ENCODE measurements at places on chromosomes 12 and 14.
A peak's percentile ranks its signal among the peaks of the same experiment; 100 is the strongest.

- no peak for DNase-seq
Measured at GRCh38 chr14:104011824-104012517, 69.6 kb upstream of the RD3L start.

- no peak for DNase-seq
Measured at GRCh38 chr14:93804654-93805053, 16.4 kb upstream of the PRIMA1 start.

DNA sequence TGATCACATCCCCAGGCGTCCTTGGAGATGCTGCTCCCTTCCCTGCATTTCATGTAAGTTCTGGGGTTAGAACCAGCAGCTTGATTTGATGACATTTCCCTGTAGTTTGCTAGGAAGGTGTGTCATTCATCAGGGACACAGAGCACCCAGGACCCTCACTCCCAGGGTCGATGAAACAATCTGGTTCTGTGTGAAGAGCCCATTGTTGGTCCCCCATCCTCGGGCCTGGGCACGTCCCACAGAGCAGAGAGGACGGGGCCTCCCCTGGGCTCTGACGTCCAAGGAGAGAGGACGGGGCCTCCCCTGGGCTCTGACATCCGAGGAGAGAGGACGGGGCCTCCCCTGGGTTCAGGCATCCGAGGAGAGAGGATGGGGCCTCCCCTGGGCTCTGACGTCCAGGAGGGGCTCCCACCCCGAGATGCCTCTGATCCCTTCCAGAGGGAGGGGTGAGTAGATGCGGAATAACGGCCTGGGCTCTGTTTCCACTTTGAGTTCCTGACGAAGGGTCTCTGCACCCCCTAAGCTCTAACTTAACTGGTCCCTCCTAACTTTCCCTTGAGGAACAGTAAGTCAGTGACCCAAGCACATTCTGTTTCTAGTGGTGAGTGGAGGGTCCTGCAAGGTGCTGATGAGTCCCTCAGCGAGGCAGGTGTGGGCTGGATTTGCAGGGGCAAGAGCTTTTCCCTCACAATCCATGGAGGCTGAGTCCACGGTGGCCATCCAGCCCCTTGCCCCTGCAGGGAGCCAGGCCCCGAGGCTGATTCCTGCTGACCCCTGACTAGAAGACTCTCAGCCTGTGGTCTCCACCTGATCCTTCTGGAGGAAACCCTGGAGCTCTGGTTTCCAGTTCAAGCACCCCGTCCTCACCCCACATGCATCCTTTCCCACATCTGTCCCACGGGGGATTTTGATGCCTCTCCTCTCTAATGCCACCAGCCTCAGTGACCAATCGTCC lies 35.5 kb upstream of the SFSWAP start:
- DNase-seq: no peak

DNA sequence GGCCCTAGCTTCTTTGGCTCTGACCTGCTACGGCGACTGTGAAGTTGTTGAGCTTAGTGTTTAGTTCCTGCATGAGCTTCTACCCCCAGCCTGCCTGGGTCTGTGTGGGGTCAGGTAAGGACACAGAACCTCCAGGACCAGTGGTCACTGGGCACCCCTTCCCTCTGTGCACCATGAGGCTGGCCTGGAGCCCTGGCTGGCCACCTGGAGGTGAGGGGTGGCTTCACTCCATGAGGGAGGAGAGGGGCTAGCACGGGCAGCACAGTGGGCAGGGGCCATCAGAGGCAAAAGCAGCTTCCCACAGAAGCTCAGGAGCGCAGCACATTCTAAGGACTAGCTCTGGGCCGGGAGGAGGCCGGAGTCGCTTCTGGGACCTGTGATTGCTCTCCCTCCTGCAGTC lies 36.7 kb downstream of the CCDC92 start:
- DNase-seq: no peak

DNA sequence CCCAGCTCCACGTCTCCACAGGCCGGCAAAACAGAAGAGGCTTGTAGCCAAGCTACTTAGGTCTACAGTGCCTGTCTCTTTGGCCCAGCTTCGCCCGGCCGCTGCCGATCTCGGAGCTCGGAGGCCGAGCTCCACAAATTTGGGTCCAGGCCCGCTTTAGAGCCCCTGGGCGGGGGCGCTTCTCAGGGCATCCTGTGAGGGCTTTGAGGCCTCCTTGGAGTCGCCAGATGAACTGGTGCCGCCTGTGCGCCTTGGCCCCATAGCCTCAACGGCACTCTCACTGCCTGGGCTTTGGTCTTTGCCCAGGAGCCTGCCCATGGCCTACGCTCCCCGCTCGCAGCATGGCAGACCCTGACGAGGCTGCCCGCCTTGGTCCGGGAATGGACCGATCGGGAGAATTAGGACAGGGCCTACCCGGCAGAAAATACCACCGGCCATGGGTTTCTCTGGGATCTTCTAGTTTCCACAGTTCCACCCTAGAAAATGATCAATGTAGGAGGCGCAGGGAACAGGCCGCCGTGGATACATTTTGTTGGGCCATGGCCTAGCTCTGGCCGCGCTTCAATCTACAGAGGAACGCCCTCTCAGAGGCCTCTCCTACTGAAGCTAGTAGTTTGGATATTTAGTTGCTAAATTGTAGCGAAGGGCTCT lies 953 bp upstream of the NKX2-8 start:
- DNase-seq: no peak

- no peak for DNase-seq
Measured at GRCh38 chr14:32978691-32979255, 40.1 kb downstream of the NPAS3 start.

GRCh38 chr14:102593825-102594137 lies 1.3 kb downstream of the RCOR1 start:
- DNase-seq: no peak

- DNase-seq: no peak
Measured at GRCh38 chr14:70514168-70515069, 20.4 kb downstream of the ADAM20 start.

GRCh38 chr12:106112145-106112821 lies 26.5 kb downstream of the NUAK1 start:
- DNase-seq: no peak

- no peak for DNase-seq
Measured at GRCh38 chr12:17528394-17528793, 561.6 kb downstream of the RERGL start.

GRCh38 chr14:25884657-25885056 lies 713.2 kb downstream of the NOVA1 start:
- no peak for DNase-seq

DNA sequence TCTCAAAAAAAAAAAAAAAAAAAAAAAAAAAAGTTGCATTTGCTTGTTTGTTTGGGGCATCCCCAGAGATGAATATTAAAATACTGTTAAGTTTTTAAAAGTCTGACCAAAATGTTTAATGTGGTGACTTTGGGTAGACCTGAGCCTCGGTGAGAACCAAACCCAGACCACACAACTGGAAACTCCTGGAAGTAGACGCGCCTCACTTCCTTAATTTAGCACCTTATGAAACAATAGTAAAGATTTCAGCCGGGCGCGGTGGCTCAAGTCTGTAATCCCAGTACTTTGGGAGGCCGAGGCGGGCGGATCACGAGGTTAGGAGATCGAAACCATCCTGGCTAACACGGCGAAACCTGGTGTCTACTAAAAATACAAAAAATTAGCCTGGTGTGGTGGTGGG lies 9.3 kb downstream of the NFKBIA start:
- no peak for DNase-seq

DNA sequence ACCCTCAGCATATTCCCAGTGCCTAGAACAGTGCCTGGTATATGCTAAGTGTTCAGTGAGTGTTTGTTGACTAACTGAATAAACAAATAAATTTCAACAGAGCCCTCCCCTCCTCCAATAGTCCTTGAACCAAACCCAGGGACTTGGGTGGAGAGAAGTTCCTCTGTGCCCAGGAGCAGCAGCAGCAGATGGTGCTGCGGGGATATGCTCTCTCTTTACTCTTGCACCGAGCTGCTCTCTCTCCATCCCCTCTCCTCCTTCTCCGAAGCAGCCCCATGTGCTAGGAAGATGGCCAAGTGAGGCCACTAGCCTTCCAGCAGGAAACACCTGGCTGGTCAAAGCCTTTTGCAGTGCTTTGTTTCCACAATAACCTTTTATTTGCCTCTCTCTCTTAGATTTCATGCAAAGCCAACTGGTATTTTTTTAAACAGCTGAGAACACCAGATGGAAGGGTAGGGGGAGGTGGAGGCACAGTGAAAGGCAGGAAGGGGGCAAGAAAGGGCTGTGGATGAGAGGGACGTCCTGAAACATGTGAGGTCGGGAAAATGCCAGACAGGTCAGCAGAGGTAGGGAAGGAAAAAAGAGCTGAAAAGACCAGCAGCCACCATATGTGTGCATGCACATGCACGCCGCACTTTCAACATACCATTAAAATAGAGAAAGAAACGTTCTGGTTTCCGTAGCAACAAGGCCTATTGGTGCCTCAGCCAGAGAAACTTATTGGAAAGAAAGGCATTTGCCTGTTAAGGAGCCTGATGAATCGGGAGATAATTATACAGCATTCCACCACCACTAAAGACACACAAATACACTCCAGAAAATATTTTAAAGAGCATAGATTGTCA lies 78.9 kb downstream of the EMP1 start:
- DNase-seq: no peak

- DNase-seq: no peak
Measured at GRCh38 chr14:58947814-58948445, 240.5 kb upstream of the DAAM1 start.

- no peak for DNase-seq
Measured at GRCh38 chr12:82527165-82527780, 159.4 kb upstream of the TMTC2 start.

DNA sequence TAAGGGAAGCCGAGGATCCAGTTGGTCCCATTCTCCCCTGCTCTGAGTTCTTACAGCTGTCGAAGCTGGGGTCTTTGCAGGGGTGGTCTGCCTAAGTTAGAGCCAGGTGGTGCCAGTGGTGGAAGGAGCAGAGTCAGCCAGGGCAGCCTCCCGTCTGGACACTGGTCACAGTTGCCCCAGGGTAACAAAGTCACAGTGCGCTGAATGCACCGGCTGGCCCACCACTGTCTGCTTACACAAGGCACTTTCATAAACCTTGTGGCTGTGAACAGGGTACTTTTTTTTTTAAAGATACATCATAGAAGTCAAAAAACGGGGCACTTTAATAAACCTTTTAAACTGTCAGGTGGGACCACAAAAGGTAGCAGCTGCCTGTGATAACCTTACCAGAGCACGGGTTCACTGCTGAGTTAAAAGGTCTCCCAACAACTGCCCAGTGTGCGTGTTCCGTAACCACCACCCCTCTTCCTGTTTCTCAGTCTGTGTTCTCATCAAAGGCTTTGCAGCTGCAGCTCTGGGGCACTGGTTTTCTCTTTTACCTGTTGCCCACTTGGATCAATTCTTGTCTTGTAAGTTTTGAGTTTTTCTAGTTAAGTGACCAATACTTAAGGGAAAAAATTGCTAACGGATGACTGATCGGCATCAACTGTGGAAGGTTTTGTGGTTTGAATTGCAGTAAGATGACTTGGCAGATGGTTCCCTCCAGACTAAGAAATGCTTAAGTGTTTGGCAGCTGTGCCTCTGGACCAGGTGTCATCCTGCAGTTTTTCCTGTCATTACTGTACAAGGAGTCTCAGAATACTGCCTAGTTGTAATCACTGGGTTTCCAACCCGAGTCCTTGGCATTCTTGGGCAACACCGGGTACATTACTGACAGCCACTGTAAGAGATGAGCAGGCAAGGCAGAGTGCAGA lies 55.9 kb downstream of the DYNC1H1 start:
- DNase-seq: peak; percentile 8

- DNase-seq: peak; percentile 17
Measured at GRCh38 chr12:12890543-12891079, 751 bp upstream of the GPRC5A start.
